ENCODE measurements at places on chromosomes 12 and 14.

DNA sequence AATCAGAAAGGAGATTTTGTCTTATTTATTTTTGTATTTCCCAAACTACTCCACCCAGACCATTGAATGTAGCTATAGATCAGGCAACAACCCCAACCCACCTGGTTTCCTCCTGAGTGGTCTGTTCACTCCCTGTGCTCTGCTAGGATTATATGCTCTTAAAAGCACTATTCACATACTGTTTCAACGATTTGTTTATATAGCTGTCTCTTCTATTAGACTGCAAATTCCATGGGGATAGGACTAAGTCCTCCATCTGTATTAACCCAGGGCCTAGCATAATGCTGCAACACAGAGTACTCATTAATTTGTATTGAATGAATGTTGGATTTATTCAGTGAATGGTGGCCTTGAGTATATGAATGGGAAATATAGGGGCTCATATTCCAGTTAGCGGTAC lies 307.6 kb downstream of the RAD51B start:
- no peak for DNase-seq

DNA sequence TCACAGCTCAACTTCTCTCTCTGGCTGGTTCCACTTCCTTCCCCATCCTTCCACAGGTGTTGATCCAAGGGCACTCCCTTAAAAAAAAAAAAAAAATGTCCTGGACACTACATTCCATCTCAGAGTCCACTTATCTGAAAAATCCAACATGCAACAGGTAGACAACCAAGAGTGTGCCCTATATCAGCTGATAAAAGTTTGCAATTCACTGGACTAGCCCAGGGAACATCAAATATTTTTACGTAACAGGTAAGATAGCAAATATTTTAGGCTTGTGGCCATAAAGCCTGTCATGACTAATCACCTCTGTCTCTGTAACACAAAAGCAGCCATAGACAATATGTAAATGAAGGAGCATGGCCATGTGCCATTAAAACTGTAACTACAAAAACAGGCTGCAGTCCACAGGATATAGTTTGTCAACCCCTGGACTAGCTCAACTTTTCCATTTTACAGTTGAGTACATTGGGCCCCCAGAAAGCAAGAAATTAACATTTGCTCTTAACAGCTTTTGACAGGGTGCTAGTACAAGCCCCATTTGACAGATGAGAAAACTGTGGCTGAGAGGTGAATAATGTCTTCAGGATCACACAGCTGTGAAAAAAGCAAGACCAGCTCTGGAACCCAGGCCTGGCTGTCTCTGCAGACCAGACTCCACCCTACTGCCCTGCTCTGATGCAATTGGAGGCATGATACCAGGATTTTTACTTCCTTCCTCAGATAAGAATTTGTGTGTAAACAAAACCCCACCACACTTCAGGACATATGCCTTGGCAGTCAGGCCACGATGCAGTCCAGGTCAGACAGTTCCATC lies 68.9 kb downstream of the CMKLR1 start:
- DNase-seq: no peak

GRCh38 chr12:57085999-57086492 lies 2.9 kb upstream of the NAB2 start:
- DNase-seq: peak; percentile 69

DNA sequence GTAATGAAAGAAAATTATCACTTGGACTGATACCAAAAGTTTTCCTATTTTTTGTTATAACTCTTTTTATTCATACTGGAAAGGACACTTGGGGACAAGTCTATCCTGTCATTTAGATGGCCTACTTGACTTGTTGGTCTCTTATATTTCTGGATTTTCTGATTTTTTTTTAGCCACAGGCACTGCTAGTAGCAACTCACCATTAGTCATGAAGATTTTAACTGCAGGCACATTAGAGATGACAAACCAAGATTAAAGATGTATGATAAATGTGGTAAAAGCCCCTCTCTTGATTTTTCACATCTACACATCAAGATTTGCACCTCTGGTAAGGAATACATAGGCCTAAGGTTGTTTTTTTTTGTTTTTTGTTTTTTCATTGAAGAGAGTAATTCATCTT lies 217.0 kb downstream of the SLC25A21 start:
- DNase-seq: peak; percentile 10

- DNase-seq: no peak
Measured at GRCh38 chr14:95850429-95850828, 26.2 kb upstream of the TUNAR start.

DNA sequence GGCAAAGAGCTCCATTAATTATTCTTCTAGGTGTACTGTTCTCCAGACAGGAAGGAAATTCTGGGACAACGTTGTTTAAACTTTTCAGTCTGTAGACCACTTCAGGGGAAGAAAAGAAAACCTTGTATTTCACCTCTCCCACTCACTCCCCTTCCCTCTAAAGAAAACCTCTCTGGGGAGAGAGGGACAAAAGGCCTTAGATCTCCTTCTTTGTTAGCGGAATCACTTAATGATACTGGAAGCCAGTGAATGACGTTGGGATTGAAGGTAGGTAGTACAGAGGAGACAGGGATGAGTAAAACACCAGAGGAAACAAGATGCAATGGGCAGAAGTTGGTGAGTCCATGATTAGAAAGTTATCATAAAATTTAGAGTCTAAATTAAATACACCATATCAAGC lies 38.7 kb upstream of the SGPP1 start:
- DNase-seq: no peak

DNA sequence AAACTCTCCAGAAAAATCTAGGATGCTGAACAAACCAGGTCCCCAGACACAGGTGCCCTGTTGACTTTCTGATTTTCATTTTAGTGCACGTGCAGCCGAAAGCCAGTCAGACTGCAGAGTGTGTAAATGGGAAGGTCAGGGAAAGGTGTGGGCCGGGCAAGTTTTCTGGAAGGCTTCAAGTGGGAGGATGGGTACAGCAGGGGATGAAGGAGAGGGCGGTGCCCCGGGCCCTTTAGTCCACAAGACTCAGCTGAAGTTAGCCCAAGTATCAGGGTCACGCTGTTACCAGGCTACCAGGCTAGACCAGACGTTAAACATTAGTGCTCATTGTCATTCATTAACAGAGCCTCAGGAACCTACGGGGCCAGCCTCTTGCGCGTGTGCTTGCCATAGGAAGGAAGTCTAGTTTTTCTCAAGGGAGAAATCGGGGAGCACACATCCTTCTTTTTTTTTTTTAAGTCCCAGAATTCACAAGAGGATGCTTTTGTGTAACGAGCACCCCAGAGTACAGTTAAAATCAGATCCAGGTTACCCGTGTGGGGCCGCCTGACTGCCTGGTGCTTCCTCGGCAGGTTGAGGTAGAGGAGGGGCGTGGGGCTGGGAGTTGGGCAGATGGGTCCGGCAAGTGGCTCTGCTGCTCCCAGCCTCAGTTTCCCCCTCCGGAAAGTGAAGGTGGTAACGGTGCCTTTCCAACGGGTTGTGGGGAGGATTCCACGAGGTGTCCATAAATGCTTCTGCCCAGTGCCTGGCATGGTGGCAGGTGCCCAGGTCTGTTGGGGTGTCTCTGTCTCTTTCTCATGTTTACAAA lies 19.1 kb downstream of the BCL7A start:
- DNase-seq: no peak
